Germinal center (tissue), 1 donor: ENCODE measurements at places on chromosomes 5 and 9.
A peak's percentile ranks its signal among the peaks of the same experiment; 100 is the strongest.

- DNase-seq = no peak
Measured at GRCh38 chr9:96333958-96334357, 32.0 kb upstream of the HSD17B3 start.

- no peak for DNase-seq
Measured at GRCh38 chr5:28305891-28306290, 1267.5 kb upstream of the CDH9 start.

GRCh38 chr5:142012186-142012785 is 541 bp downstream of the GNPDA1 start:
- DNase-seq = peak; percentile 40

DNA sequence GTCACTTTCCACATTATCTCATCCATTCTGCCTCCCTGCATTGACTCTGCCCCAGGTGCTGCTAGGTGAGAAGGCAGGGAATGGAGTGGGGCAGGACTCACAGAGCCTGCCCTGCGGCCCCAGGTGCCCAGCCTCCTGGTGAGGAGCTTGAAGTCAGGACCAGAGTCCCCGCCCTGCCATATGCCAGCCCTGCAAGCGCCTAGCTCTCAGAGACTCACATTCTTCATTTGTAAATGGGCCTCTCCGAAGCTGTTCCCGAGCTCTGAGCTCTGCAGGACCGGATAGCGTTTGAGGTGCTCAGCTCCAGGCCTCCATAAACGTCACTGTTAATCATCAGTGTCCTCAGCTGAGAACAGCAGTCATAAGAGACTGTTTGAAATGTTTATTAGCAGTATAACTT is 75.1 kb upstream of the STXBP1 start:
- DNase-seq = no peak

- DNase-seq = no peak
Measured at GRCh38 chr5:57676222-57677098, 193.8 kb upstream of the ACTBL2 start.

- DNase-seq = no peak
Measured at GRCh38 chr5:124880903-124881697, 134.7 kb upstream of the ZNF608 start.

DNA sequence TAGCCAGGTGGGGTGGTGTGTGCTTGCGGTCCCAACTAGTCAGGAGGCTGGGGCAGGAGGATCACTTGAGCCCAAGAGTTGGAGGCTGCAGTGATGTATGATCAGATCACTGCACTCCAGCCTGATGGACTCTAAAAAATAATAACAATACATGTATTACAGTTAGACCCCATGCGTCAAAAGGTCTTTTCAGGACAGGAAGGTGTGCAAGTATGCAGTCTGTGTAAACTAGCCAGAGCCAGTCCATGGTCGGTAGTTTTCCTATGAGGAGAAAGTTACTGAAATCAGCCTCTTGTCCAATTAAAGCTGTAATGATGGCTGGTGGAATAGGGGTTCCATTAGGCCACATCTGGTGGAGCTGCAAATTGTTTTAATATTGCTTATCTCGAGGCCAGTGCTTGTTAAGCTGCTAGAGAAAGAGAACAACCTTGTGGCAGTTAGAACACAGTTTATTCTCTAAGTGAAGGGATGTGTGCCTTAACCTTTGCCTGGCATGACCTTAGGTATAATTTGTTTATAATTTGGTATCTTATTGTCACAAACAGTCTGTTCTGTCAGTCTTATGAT is 1.5 kb upstream of the STOM start:
- DNase-seq = no peak

DNA sequence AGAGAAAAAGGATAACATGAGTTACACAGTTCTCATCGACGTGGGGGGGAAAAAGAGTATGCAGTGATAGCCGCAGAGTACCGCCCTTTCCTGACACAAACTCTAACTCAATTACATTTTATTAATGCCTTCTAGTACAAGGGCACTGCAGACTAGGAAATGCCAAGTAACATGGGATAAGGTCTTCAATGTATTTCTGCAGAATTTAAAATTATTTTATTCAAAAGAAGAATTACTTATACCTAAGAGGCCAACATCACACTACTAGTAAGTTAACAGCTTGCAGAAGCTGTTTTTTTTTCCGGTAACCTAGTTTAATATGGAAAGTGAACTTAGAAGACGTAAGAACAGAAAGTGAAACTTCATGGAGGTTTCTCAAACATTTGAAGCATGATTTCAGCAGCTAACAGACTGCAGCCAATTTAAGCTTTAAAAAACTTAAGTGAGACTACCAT is 3.9 kb downstream of the SETX start:
- DNase-seq = peak; percentile 63

- DNase-seq = no peak
Measured at GRCh38 chr9:114423181-114423580, 35.4 kb upstream of the AKNA start.

DNA sequence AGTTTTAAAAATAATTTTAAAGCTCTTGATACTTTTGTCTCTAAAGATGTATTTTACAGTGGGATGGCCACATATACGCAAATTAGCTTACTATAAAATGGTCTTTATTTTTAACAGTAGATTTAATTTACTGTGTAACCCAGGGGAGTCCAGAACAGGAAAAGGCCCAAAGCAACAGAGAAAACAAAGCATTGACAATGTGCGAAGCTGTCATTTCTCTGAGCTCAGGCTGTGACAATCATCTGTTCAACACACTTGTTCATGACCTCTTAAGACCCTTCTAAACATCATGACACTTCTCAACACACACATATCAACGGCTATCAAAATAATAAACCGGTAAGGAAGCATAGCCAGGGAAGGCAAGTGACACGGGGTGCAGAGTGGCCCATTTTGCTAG is 499.6 kb upstream of the MPDZ start:
- DNase-seq = no peak

DNA sequence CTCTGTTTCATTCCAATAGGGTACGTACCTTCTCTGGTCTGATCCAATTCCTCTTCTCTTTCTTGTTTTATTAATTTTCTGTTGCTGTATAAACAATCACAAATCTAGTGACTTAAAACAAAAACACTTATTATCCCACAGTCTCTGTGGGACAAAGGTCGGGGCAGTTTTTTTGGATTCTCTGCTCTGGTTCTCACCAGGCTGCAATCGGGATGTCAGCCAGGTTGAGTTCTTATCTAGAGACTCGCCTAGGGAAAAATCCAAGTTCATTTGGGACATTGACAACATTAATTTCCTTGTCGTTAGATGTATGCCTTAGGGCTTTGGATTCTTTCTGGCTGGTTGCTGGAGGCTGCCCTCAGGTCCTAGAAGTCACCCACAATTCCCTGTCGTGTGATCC is 430.5 kb upstream of the RORB start:
- no peak for DNase-seq

DNA sequence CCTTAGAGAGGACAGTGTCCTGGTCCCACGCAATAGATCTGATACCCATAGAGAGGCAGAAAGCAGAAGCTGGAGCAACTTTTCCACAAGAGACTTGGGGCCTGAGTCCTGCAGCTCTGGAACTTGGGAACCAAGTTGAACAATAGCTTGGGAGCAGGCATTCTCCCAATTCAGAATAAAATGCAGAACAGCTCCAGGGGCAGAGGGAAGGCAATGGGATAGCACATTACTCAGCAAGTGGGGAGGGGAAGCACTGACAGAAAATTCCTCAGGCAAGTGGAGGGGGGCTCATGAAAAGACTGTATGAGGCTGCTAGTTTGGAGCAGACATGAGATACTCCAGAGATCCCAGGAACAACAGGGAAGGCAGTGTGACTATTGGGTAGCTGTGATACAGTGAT is 513.6 kb downstream of the HINT1 start:
- no peak for DNase-seq

DNA sequence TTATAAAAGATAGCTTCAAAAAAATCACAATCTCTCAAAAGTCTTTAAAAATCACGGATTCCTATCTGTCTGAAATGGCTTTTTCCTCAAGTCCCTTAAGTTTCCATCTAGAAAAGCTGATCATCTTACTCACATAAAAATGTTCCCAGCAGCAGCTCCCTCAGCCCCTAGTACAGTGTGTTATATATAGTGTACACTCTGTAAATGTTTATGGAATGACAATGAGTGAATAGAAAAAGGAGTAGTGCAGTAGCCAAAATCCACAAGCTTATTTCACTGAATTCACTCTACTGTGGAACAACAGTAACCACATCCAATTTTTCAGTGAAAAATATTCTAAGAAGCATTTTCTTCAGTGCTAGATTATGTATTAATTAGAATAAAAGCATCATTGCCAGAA is 609.4 kb downstream of the DTWD2 start:
- DNase-seq = no peak

DNA sequence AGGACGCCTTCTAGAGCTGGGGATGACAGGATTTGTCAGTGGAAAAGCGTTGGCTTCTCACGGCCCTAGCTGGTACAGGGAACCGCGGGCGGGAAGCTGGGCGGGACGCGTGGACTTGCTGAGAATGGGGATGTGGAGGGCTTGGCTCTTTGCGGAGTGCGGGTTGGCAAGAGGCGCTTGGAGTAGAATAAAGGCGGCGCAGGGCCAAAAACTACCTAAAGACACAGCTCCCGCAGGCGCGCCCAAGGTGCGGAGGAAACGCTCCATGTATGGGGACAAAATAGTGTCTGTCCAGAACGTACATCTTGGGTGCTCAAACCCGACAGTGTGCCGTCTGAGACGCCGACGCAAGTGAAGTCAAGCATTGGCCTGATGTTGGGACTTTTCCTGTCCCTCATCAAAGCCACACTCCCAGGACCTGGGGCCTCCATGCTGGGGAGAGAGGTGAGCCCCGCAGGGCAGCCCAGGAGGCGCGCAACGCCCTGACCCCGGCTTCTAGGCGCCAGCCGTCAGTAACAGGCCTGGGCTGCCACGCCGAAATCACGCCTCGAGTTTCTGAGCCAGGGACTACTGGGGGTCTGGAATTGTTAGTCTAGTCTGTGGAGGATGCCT is 1.6 kb upstream of the NKX2-5 start:
- no peak for DNase-seq

GRCh38 chr9:121631978-121632418 is 19.4 kb upstream of the DAB2IP start:
- no peak for DNase-seq
